Posterior vena cava (tissue), 2 donors: ENCODE measurements at places on chromosomes 7 and 10. TPM values are rescaled to one million over a fixed set of nuclear protein-coding genes. Genes with fewer than 3 reads are reported as not detected.

The CFAP43 gene
- total RNA-seq = 0.28 TPM

- DNase-seq = no peak
These were observed 17.0 kb downstream of the TRA2A start for GRCh38 chr7:23514755-23515154.

The TRIM56 gene
- total RNA-seq = 38.2 TPM

The PNLIPRP3 gene
- total RNA-seq = not detected

DNA sequence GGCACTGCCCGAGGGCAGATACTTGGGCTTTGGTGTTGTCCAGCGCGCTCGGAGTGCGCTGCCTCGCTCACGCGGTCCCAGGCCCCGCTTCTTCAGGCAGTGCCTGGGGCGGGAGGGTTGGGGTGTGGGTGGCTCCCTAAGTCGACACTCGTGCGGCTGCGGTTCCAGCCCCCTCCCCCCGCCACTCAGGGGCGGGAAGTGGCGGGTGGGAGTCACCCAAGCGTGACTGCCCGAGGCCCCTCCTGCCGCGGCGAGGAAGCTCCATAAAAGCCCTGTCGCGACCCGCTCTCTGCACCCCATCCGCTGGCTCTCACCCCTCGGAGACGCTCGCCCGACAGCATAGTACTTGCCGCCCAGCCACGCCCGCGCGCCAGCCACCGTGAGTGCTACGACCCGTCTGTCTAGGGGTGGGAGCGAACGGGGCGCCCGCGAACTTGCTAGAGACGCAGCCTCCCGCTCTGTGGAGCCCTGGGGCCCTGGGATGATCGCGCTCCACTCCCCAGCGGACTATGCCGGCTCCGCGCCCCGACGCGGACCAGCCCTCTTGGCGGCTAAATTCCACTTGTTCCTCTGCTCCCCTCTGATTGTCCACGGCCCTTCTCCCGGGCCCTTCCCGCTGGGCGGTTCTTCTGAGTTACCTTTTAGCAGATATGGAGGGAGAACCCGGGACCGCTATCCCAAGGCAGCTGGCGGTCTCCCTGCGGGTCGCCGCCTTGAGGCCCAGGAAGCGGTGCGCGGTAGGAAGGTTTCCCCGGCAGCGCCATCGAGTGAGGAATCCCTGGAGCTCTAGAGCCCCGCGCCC lies at the start of gene NPY:
Gene NPY (plus strand): TSS at position 294 of the 802 bp plus-strand sequence. CDS start 1,051 bp downstream, outside the sequence.
- DNase-seq = no peak

DNA sequence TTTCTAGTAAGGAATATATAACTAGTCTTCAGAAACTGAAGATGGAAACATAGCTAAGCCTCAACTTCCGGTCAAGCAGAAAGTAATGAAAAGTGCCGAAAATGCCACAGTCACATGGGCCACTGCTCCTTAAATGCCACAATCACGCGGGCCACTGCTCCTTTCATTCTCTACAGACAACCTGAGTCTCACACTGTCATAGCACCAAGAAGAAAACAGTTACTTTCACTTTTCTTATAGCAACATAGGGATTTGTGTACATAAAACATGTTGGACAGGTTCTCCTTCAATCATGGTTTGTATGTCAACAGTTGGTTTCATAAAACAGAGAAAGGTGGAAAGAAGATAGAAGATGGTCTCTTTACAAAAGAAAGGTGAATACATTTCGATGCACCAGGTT lies 48.6 kb upstream of the NOBOX start:
- DNase-seq = no peak

GRCh38 chr7:132997505-132997904 lies 84.4 kb downstream of the CHCHD3 start:
- no peak for DNase-seq

The PTPN20 gene
- 1.1 TPM for total RNA-seq

- DNase-seq = no peak
These were observed 48.9 kb downstream of the ZMYND11 start for GRCh38 chr10:184174-184573.

GRCh38 chr7:51059504-51060142 lies 257.0 kb downstream of the COBL start:
- DNase-seq = no peak

DNA sequence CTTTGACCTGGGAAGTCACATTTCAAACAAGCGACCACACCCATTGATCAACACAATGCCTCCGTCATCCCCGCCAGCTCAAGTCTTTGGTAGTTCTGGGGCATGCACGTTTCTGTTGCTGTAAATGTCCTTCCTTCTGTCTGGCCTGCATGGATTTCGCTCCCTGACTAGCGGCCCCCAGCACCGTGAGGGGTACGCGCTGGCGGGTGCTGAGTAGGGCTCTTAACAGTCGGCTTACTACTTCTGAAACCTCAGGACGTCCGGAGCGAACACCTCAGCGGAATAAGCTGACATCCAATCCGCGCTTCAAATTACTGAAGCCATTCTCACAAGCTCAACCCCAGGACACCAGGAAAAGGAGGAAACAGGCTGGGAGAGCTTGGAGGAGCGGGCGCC lies 505 bp downstream of the NUDCD3 start:
- no peak for DNase-seq

DNA sequence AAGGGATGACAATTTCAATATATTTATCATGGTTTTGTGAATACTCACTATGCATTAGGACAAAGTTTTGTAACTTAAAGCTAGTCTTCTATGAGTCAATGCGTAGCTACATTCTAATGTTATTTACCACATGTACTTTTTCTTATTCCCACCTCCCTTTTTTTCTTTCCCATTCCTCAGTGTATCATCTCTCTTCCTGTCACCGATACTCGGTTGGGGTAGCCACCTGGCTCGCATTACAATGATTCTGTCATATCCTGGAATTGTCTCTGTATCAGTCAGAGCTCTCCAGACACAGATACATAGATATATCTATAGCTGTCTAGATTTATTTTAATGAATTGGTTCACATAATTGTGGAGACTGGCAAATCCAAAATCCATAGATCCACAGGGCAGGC lies 9.8 kb upstream of the RALA start:
- no peak for DNase-seq

GRCh38 chr10:17673471-17674061 lies 29.6 kb downstream of the STAM start:
- DNase-seq = no peak

GRCh38 chr7:45240273-45240771 lies 82.7 kb downstream of the RAMP3 start:
- no peak for DNase-seq

The ELOVL3 gene
- total RNA-seq = not detected

The HECW1 gene
- not detected for total RNA-seq

DNA sequence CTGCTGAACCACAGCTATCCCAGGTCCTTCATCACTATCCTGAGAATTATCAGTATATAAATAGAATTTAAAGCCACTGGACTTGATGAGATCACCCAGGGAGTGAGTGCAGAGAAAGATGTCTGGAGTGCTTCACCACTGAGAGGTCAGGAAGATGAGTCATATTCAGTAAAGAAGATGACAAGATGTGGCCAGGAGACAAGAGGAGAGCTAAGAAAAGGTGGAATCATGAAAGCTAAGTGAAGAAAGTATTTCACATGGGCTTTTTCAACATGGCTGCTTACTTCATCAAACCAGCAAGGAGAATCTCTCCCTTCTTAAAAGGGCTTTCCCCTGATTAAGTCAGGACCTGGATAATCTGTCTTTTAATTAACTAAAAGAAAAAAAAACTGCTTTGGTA lies 9.1 kb upstream of the PRKAR2B start:
- DNase-seq = no peak

GRCh38 chr7:4707217-4707741 lies 25.2 kb downstream of the FOXK1 start:
- peak; percentile 52 for DNase-seq

The SHTN1 gene
- 11.9 TPM for total RNA-seq
